ENCODE measurements at places on chromosomes 4 and X. TPM values are rescaled to one million over a fixed set of nuclear protein-coding genes. Genes with fewer than 3 reads are reported as not detected.

DNA sequence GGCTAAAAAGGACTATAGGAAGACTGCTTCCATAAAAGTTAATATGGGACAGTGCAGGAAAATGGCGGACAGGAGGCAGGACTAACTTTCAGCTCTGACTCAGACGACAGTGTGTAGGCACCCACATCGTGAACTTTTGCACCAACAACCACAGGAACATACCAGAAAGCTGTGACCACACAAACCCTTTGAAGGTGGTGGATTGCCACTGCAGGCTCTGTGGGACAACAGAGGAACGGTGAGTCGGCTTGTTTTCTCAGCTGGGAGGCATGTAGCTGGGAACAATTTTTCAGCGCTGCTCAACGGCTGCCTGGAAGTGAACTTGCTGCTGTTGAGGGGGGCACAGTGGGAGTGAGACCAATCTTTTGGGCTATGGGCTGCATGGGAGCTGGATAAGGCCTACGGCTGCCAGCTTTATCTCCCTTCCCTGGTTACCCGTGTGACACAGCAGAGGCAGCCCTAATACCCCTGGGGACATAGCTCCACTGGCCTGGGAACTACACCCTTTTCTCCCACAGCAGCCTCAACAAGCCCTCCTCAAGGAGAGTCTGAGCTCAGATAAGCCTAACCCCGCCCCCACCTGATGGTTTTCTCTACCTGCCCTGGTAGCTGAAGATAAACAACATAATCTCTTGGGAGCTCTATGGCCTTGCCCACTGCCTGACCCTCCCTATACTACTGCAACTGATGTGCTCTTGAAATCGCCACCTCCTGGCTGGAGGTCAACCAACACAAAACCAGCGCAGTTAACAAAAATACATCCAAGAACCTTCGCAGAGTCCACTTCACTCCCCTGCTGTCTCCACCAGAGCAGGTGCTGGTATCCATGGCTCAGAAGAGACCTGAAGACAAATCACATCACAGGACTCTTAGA, 1537.0 kb downstream of the C4orf33 start:
- ATAC-seq = no peak

DNA sequence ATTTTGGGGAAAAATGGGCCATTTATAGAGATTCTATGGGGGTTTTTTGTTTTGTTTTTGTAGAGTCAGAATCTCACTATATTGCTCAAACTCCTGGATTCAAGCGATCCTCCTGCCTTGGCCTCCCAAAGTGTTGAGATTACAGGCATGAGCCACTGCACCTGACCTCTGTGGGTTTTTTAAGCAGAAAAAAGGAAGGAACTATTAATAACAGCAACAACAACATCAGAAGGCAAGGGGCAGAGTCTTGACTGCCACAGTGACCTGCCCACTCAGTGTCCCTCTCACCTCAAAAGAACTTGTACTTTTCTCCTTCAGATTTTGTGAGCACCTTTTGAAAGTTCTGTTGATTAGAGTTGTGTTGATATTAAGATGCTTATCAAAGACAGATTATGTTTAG, 48.1 kb downstream of the FNIP2 start:
- no peak for ATAC-seq

DNA sequence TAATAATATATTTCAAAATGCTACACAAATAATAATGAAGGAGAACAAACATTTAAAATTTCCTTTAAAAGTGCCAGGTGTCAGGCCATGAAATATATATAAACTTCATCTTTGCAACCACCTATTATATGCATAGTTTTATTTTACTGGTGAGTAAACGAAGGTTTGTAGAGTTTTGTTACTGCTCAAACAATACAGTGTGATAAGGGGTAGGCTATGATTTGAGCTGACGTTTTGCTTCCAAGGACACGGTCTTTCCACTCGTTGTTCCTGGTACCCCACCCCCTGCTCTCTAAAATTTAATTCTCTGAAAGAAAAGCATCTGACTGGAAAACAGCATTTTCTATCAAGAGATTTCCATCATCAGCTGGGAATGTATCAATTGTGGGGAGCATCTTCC, 27.2 kb upstream of the GPRIN3 start:
- no peak for ATAC-seq

GRCh38 chrX:17494216-17494615, 119.2 kb downstream of the NHS start:
- no peak for ATAC-seq

The NAP1L2 gene
- 4.1 TPM for total RNA-seq

Data from gastroesophageal sphincter (tissue), 4 donors.